ENCODE measurements at places on chromosomes 1 and 21.

- DNase-seq = no peak
These were observed at the start of gene FNDC10 for GRCh38 chr1:1599935-1600860. TSS of gene FNDC10 (minus strand) at chr1:1600135. CDS start at chr1:1600015, 120 bp downstream.

DNA sequence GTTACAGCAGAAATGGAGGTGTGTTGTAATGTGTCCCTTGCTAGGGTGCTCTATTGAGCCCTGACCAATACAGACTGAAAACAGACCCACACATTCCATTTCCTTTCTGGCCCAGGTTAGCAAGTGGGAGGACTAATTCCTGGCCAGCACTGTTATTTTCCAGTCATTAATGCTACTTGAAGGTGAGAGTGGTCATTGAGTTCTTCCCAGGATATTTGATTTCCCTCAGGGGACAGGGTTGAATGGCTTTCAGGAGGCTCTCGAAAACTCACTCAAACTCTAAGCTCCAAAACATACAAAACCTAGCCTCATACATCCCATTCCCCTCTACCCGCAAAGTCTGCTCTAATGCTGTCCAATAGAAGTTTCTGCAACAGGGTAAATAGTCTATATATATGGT lies 6.2 kb downstream of the LRRC52 start:
- DNase-seq = no peak

DNA sequence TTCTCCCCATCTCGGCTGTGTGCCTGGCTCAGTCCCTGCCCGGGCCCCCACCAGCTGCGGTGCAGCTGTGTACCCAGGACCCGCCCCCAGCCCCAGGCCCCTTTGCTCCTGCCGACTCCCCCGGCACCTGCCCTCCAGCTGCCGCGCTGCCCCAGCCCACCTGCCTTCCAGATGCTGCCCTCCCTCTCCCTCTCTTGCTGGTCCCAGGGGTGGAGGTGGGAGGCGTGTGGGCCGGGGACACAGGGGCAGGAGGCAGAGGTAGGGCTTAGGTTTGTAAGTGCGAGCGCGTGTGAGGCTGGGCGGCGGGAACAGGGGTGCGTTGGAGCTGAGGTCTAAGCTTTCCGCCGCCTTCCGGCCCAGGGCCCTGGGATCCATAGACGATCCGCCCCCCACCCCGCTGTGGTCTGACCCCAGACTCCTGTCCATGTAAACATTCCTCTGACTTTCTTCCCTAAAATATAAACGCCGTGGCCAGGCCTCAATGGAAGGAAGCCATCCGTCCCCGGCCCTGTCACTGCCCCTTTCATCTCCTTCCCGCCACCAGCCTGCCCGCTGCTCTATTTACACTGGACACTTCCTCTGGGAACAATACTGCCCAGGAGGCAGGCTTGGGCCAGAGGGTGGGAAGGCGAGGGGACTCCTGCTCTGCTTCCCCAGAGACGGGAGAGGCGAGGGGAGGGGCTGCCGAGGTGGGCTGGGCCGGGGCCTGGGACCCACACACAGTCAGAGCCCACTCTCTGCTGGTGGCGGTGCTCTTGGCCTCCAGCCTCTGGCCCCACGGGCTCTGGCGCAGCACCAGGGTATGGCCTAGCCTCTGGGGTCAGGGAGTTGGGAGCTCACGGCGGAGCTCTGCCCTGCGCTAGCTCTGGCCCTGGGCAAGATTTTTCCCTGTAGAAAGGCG lies 128.3 kb downstream of the CASZ1 start:
- no peak for DNase-seq

- DNase-seq = no peak
These were observed 292.3 kb downstream of the USP25 start for GRCh38 chr21:16022116-16022515.

- DNase-seq = no peak
These were observed 2.4 kb upstream of the SHISA4 start for GRCh38 chr1:201886103-201886885.

DNA sequence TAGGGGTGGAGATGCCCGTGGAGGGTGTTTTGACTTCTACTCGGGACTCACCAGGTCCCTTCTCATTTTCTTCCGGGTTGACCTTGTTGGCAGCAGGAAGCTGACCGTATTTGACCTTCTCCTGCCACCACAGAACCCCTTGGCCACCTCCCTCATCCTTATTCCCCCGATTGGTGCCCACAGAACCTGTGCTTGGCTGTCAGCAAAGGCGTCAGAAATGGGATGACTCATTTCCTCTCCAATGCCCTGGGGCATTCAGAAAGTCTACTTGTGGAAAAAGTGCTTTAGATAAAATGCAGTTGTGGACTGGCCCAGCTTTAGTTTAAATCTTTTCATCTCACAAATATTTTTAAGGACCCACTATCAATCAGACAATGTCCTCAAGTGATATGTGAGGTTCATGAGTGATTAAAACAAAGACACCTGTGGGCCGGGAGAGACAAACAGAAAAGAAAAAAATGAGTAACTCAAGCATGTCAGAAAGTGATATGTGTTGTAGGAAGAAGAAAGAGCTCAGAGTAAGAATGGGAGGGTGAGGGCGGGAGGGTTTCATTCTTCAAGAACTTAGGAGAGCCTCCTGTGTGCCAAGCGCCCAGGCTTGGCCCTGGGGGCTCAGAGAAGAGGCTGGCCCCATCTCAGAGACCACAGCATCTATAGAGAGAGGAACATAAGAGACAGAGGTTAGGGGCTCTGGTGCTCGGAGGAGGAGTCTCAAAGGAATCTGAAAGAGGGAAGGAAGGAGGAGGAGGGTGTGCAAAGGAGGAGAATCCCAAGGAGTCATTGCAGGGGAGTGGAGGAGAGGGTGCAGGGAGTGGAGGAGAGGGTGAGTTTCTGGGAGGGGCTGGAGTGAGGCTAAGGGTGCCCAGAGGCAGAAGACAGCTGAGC lies 221.6 kb upstream of the VAMP3 start:
- DNase-seq = no peak

GRCh38 chr1:234997896-234998741 lies 130.5 kb downstream of the TOMM20 start:
- no peak for DNase-seq

- no peak for DNase-seq
These were observed 5.0 kb downstream of the LAPTM5 start for GRCh38 chr1:30752651-30752908.

DNA sequence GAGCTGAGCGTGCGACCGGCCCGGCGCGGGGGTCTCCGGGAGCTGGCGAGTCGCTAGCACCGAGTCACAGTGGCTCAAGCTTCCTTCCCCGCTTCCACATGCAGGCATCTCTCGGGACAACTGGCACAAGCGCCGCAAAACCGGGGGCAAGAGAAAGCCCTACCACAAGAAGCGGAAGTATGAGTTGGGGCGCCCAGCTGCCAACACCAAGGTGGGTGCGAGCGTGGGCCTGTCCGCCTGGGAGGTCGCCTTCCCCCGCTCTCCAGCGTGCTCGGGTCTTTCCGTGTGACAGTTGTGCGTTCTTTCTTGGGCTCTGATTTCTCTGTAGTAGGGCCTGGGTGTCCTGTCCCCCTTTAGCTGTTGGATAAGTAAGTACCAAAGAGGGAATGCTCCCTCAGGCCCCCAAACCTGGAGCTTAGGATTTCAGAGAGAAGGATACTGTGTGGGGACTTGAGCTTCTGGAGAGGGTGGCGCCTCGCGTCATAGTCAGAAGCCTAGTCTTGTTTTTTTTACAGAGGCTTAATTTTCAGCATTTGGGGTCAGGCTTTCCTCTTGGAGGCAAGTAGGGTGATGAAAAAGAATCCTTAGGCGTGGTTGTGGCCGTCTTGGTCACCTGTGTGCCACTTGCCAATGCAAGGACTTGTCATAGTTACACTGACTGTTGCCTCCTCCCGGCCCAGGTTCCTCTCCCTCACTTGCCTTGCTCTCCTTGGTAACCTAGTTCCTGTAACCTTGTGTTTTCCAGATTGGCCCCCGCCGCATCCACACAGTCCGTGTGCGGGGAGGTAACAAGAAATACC lies 790 bp downstream of the RPS8 start:
- DNase-seq = no peak

GRCh38 chr1:244063498-244063897 lies 12.4 kb downstream of the ZBTB18 start:
- no peak for DNase-seq

DNA sequence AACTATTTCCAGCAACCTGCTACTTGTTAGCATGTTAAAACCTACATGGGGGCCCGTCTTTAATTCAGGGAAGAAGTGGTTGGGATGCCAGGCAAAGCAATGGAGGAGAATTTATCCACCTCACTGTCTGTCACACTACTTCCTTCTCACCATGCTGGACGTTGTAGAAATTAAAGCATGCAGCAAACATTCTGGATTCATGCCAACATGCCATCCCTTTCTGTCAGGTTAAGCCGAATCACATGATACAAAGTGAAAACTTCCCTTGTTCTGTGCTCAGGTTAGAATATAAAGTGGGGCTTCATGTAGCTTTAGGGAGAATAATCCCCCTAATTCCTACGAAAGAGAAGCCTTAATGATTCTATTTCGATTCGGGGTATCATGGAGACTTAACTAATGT lies 95.5 kb downstream of the ERG start:
- no peak for DNase-seq

GRCh38 chr1:71438626-71439025 lies 357.8 kb upstream of the ZRANB2 start:
- DNase-seq = no peak

Measured in activated CD8-positive, alpha-beta memory T cell treated with anti-CD3 and anti-CD28 coated beads for 1 hour (primary cell).